NCI-H345 (cell line): ENCODE measurements at places on chromosomes 3 and 15.
A peak's percentile ranks its signal among the peaks of the same experiment; 100 is the strongest.

DNA sequence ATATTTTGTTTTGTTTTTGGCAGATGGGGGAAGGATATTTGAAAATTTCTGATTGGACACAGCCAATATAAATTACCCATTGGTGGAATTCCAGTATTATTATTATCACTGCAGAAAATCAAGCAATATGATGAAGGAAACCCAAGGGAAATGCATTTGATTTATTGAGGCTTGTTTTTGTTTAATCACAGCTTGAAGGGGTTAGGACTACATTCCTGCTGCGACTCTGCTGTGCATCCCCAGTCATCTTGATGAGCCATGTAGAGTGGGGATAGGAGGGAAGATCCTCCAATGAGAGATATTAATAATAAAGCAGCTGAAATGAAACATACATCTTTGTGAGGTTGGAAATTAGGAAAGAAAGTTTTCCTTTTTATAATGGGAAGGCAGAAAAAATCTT lies 208.6 kb downstream of the GAP43 start:
- DNase-seq, result no peak

- DNase-seq, result no peak
Observed at GRCh38 chr15:64348455-64348854, 7.5 kb downstream of the CSNK1G1 start.

DNA sequence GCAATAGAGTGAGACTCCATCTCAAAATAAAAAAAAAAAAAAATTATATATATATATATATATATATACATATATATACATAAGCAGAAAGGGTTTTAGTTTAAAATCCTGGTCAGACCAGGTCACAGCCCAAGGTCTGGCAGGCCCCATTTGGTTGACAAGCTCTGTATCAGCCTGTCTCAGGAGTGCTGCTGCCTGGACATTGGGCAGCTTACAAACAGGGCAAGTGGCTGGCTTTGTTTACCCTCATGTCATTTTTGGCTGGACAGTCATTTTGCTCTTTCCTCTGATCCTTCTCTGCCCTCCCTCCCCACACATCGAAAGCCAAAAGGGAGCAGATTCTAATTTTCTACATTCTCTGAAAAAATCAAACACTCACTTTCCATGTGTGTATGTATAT lies 26.7 kb upstream of the KLHL6 start:
- DNase-seq, result no peak

- no peak for DNase-seq
Observed at GRCh38 chr3:141353652-141354495, 14.4 kb upstream of the ZBTB38 start.

- no peak for DNase-seq
Observed at GRCh38 chr3:182484682-182485081, 308.6 kb upstream of the ATP11B start.

DNA sequence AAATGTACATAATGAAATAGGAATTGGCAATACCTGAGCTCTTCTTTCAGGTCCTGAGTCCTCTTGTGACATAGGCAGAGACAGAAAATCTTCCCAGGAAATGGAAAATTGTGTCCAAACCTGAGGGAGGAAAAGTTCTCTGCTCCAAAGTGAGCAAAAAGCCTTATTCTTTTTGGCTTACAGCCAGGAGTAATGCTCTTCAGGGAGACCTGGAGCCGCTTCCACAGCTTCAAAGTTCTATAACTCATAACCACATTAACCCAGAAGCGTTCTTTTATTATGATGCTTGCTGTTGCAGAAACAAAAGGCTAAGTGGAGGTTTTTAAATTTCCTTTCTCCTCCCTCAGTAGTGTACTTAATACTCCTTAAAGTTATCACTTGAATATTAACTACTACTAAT lies 633 bp downstream of the IGSF10 start:
- no peak for DNase-seq

DNA sequence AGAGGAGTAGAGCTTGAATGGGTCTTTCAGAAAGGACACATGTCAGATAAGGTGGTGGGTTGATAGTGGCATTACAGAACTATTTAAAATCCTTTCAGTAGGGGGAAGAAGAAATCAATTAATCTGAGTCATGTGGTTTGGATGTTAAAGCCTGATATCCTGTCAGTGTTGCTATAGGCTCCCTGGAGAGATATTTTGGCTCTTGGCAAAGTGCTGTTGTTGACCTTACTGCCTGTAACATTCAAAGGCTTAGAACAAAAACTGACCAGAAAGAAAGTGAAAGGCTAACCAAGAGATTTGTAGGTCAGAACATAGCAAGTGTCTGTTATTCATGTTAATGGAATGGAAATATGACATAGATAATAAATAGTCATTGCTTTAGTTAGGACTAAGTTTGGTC lies 552.9 kb downstream of the DIPK2A start:
- no peak for DNase-seq

DNA sequence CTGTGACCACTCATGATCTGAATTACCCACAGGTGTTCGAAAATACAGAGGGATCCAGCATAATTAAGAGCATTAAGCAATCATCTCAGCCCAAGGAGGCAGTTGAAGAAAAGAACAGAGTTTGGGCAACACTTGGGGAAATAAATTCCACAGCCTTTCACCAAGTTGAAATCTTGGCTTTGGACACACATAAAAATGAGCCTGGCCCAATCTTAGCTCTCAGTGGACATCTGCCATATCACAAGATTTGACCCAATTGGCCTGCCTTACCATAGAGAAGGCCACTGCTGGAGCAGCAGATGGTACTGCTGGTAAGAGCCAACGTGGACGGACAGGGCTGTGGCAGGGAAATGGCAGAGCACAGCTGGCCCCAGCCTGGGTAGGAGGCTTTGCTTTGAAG lies 13.0 kb downstream of the FOXP1 start:
- DNase-seq, result no peak

- DNase-seq, result no peak
Observed at GRCh38 chr3:183725387-183725786, 27.8 kb downstream of the YEATS2 start.

DNA sequence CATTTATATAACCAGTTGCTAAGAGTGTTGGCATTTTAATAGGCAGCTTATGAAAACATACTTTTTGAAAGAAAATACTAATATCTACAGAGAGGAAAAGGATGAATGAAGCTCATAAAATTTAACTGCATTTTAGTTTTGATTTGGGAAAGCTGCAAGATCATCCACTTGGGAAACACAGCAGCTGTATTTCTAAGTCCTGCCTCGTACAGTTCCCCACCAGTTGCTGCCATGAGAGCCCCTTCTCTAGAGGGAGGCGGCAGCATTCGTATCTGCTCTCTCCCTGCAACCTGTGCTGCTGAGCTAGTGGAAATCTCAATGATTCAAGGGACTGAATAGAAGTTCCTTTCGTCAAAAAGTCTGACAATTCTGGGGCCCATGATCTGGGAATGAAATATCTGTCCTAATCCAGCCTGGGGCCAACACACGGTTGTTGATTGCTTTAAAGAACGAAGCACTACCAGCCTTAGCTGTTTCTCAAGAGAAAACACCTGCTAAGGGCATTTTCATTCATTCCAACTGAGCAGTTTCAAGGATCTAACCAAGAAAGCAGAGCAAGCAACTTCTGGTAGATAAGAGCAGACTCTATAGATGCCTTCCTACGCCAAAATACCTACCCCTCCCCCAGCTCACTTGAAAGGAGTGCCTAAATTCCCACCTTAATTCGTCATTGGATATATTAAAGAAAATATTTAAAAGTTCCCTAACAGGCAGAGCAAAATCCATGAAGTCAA lies 223.7 kb downstream of the MAGI1 start:
- DNase-seq, result no peak

DNA sequence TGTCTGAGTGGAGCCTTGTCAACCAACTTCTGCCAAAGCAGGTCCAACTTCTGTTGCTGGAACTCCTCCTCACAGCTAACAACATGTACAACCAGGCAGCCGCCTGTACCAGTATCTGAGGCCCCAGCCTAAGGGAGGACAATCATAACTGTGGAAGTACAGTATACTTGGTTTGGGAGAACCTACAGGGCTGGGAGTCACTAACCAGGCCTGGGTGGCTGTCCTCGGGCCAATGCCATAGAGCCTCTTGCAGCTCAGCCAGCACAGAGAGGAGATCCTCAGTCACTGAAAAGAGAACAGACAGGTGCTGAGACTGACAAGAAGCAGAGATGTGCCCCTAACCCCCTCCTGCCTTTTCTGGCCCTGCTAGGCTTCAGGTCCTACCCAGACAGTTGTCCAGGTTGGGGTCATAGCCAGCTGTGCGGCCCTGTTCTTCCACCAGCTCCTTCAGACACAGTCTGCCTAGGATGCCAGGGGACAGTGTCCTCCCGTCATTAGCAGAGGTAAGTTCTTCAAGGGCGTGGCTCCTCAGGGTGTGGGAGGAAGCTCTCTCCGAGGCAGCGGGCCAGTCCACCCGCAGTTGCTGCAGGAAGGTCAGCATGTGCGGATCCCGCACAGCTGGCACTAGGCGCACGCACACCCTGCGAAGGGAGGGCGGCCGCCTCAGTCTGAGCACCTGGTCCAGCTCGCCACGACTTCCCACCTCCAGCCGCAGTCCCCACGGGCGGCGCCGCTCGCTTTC lies 980 bp downstream of the DALRD3 start:
- peak; percentile 44 for DNase-seq

DNA sequence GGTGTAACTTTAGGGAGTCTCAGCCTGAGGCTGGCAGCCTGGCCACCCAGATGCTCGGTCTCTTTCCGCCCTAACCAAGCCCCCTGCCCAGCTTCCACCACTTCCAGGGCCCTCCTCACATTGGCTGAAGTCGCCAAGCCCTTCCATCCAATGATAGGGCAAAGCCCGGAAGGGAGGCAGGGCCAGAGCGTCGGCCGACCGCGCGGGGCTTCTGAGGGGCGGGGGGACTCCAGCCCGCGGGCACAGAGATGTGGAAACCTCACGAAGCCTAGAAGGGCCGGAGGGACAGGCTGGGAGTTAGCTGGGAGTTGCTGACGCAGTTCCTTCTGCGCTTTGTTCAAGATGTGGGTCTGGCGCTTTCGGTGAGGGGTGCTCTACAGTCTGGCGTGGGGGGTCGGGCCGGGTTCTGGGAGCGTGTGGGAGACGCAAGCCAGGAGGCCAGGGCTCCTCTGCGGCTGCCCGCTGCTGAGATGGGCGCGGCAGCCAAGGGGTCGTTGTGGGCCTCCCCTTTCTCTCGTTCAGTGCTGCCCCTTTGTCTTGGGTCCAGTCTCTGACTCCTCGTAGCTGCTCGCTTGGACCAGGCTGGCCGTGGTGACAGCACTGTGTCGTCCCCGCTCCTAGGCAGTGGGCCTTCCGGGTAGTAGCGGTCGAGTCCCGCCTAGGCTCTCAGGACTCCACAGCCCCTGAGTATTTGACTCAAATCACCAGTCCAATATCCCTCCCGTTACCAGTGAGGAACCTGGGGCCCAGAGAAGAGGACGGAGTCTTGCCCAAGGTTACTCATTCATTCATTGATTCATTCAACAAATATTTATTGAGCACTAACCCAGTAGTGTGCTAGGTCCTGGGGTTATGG lies at the start of gene ZNF660:
Gene ZNF660 (plus strand): TSS at position 319 of the 856 bp plus-strand sequence. CDS start 9,230 bp downstream, outside the sequence.
- peak; percentile 74 for DNase-seq

- DNase-seq, result peak; percentile 42
Observed at GRCh38 chr3:178895178-178895789, 176.3 kb downstream of the ZMAT3 start.

DNA sequence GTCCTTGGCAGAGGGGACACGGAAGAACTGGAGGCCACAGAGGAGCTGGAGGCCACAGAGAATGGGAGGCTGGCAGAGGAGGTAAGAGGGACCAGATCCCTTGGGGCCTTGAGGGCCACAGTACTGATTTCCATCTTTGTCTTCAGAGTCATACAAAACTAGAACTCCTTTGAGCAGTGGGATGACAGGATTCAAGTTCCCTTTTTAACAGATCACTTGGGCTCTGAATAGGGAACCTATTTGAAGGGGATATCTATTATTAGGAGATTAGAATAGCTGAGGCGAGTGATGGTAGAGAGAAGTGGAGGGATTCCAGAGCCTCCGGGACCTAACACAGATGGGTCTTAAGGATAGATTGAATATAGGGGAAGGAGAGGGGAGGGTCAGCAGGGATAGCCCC lies 55.7 kb downstream of the OXNAD1 start:
- DNase-seq, result no peak

DNA sequence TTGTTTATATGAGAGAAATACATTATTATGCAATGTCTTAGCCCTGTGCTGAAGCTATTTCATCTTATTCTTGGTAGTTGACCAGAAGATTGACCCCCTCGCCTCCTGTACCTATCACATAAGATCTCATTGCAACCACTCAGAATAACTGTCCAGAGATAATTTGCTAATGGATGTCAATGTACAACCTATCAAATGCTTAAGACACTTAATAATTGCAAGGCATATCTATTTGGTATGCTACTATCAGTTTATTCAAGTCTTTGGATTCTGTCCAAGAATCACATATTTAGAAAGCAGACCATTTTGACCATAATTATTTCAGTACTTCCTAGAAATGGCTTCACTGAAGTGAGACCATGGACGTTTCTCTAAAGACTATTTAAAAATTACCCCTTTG lies 241.6 kb downstream of the GAP43 start:
- no peak for DNase-seq

- DNase-seq, result no peak
Observed at GRCh38 chr15:67917037-67917436, 77.2 kb upstream of the RNU6-1 start.

- peak; percentile 33 for DNase-seq
Observed at GRCh38 chr15:76904461-76905012, 603 bp downstream of the SCAPER start.

- DNase-seq, result no peak
Observed at GRCh38 chr3:8518138-8518537, 16.5 kb downstream of the LMCD1 start.

GRCh38 chr3:148763156-148763680 lies 64.4 kb upstream of the CPB1 start:
- no peak for DNase-seq

- no peak for DNase-seq
Observed at GRCh38 chr3:57952651-57953050, 55.6 kb upstream of the FLNB start.

DNA sequence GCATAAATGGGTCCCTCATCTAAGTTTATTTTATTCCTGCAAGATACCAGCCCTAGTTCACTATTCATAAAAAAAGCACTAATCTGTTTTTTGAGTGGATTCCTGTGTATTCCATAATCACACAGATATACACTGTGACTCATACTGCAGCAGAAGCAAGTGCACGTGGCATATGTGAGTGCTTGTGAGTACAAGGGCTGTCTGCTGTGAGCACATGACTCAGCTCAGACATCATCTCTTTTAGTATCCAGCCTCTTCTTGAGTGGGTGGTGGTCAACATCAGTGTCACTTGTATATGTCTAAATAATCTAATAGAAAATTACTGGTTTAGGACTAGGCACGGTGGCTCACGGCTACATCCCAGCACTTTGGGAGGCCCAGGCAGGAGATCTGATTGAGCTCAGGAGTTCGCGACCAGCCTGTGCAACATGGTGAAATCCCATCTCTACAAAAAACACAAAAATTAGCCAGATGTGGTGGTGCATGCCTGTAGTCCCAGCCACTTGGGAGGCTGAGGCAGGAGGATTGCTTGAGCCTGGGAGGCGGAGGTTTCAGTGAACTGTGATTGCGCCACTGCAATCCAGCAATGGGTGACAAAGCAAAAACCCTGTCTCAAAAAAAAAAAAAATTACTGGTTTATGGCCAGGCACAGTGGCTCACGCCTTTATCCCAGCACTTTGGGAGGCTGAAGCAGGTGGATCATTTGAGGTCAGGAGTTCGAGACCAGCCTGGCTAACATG lies 49.8 kb downstream of the NIPA2 start:
- DNase-seq, result no peak

GRCh38 chr3:187131981-187132380 lies 7.3 kb downstream of the RPL39L start:
- no peak for DNase-seq
